ENCODE measurements at places on chromosomes 5 and 9. TPM values are rescaled to one million over a fixed set of nuclear protein-coding genes. Genes with fewer than 3 reads are reported as not detected.

- DNase-seq, result no peak
Observed at GRCh38 chr9:6562871-6563430, 82.6 kb downstream of the GLDC start.

DNA sequence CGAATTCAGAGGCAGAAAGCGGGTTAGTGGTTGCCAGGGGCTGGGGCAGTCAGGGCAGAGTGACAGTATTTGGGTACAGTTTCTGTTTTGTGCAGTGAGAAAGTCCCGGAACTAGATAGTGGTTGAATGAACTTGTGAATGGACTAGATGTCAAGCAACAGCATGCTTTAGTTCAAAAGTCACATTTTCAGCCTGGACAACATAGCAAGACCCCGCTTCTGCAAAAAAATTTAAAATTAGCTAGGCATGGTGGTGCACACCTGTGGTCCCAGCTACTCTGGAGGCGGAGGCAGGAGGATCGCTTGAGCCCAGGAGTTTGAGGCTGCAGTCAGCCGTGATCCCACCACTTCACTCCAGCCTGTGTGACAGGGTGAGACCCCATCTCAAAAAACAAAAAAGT lies 8.4 kb downstream of the NOTCH1 start:
- no peak for DNase-seq

GRCh38 chr9:272251-273213 lies 57.9 kb downstream of the DOCK8 start:
- no peak for DNase-seq

DNA sequence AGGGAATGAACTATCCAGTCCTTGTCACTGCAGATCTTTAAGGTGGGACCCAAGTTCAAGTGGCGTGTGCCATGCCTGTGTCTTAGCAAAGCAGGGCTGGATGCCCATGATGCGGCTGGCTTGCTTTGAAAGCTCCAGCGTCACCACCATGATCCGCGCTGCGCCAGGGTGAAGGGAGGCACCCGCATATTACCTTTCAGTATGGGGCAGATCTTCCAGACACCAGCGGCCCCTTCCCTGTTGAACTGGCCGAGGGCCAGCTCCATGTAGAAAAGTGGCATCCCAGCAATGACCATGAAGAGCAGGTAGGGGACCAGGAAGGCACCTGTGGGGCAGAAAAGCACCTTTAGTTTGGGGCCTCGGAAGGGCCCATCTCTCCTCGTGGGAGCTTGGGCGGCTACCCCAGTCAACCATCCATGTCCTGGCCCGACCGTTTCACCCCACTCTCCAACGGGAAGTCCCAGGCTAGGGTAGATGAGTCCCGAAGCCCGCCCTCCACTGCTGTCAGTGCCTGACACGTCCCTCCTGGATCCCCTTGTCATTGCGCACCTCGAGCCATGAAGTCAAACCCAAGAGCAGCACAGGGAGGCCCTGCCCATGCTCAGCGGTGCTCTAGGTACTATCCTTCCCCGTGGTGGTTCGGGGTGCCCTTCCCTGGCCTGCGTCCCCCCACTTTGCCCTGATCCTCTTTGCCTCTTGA lies 3.9 kb downstream of the SLC6A3 start:
- DNase-seq, result no peak

GRCh38 chr5:35988529-35988928 lies 2.7 kb downstream of the UGT3A1 start:
- DNase-seq, result no peak

DNA sequence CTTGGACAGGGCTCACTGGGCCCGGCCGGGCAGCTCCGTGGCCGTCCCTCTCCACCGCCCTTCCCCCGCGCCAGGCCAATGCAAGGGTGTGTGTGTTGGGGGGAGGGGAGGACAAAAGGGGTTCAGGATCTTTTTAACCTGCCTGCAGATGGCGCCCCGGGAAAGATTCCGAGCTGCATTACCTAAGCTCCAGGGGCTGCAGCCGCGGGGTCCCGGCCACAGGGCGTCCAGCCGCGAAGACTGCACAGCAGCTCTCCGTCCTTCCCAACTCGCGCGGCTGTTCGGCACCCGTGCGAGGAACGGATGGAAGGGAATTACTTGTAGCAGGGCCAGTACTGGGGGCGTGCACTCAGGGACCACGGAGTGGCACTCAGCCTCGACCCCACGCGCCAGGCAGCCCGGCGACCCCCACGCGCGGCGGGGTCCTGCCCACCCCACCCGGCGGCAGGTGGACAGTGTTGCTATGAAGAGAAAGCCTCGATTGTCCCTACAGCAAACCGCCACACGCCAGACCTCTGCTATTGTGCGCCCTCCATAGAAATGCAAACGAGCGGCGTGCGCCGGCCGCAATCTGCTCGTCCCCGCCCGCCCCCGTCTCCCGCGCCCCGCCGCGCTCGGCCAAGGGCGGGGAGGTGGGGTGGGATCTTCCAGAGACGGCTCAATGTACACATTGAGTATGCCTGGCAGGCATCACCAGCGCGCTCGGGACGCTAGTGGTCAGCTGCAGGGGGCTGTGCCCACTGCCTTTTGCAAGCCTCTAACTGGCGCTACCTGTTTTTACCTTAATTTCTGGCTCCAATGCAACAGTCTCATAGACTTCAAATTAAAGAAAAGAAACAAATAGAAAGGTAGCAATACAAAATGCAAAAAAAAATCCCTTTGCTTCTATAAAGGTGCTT lies 796 bp upstream of the GADD45G start:
- peak; percentile 86 for DNase-seq

DNA sequence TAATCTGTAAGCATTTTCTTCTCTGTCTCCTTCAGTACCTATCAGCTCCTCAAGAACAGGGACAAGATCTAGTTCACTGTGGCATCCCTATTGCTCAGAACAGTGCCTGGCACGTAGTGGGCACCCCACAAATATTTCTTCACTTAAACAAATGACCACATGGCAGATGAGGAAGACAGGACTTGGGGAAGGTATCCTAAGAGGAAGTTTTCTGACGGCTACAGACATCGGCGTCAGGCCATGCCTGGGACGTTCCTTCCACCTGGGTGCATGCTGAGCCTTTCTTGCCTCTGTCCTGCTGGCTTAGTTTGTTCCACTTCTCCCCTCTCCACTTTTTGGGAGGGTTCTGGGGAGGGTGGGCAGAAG lies 60.2 kb downstream of the NEURL1B start:
- no peak for DNase-seq

The POU5F2 gene
- total RNA-seq, result 0.24 TPM

The SPATA31C1 gene
- total RNA-seq, result not detected

The CXCL14 gene
- total RNA-seq, result 1.3 TPM

The MOB3B gene
- 1.5 TPM for total RNA-seq

The PRRX2 gene
- 0.89 TPM for total RNA-seq

The PLAC8L1 gene
- total RNA-seq, result not detected

Data from Right ventricle myocardium superior (tissue), 1 donor.